Activated CD4-positive, alpha-beta T cell treated with anti-CD3 and anti-CD28 coated beads for 4 hours (primary cell): ENCODE measurements at places on chromosomes 11 and 22.

- no peak for DNase-seq
These were observed 12.1 kb upstream of the XBP1 start for GRCh38 chr22:28812516-28812915.

GRCh38 chr11:34181856-34182405 is 76.5 kb downstream of the NAT10 start:
- DNase-seq = no peak

GRCh38 chr11:109553284-109553683 is 131.3 kb downstream of the C11orf87 start:
- no peak for DNase-seq

GRCh38 chr22:44108076-44108475 is 72.6 kb upstream of the PARVG start:
- no peak for DNase-seq

- DNase-seq = no peak
These were observed 8.8 kb downstream of the WNT7B start for GRCh38 chr22:45968003-45968650.

DNA sequence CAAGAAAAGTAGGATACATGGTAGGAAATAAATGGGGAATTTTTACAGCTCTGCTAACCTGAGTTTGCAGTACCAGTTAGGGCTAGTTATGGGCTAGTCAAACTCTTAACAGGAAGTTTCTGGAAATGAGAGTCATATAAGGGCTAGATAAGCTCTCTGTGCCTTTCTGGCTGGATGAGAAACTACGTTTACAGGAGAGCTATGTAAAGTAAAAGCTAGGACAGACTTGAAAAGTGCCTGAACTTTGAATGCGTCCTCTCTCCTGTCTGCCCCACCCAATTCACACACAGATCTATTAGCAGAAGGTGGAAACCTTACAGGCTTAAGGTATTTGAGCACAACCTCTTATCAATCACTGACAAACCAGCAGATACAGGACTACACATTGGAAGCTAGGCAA is 167.1 kb downstream of the SNX19 start:
- DNase-seq = no peak

DNA sequence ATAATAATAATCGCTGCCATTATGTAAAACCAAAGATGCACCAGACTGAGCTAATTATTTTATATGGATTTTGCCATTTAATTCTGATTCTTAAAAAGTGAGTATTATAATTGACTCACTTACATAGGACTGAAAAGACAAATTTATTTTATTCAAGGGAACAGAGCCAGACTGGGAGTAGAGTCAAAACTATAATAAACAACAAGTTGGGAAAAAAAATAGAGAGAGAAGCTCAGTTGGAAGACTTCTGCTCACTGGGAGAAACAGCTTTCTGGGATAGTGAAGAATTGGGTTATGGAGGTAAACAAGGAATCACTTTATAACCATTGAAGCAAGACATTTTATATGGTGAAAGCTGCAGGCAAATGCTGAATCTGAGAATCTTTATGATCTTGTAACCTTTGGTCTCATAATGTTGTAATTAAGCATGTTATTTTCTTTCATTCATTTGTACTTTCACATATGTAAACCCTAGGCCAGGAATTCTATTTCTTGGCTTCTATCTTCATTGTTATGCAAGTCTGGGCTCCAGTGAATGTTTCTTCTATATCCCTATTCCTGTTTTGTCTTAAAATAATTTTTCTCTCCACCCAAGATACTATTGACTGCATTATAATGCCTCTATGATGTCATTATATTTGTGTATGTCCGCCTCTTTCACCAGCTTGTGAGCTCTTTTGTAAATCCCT is 725.3 kb upstream of the CCDC179 start:
- no peak for DNase-seq

GRCh38 chr11:126403022-126403581 is 47.6 kb downstream of the ST3GAL4 start:
- no peak for DNase-seq

DNA sequence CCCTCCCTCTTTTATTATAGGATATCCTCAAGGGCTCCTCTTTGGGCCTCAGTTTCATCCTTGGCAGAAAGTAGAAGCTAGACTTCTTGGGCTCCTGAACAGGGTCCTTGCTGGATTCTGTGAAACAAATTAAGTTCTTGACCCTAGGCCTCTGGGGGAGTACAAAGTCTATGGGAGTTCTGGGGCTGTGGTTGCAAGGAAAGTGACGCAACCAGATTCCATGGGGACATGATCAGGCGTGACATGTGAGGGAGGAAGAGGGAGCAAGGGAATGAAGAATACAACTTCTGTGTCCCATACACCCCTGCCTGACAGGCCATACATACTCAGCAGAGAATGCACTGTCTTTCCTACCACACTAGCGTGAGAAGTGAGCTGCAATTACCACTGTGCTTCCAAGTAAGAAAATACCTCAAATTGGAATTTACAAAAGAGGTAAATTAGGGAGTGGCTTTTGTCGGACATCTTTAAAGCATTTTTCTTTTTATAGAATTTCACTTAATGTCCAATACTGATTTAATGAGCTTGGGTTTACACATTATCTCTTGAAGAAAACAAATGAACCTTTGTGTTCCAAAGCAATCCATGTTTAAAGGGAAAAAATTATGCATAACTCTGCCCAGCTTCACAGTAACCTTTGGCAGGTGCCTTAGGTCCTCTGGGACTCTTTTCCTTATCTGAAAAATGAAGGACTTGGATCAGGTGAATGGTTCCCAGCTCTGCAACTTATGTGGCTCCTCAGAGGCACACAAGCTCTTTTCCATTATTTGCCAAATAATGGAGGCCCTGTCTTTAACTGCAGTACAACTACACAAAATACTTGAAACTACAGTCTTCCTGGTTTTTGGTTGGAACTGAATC is 38.9 kb downstream of the LIMK2 start:
- no peak for DNase-seq

DNA sequence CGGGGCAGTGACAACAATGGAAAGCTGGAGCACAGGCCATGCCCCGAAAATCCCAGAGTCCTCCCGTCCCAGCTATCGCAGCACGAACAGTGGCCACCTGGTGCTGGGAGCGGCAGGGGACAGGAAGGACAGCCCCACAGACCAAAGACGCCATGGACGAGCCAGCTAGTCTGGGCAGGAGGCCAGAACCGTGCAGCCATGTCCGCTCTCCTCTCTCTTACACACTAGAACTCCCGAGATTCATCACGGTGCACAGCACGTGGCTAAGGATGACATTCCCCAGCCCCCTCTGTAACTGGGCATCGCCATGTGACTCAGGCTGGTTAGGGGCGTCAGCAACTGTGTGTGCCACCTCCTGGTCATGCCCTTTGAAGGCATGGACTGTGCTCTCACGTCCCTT is 4.6 kb downstream of the CDPF1 start:
- DNase-seq = no peak

DNA sequence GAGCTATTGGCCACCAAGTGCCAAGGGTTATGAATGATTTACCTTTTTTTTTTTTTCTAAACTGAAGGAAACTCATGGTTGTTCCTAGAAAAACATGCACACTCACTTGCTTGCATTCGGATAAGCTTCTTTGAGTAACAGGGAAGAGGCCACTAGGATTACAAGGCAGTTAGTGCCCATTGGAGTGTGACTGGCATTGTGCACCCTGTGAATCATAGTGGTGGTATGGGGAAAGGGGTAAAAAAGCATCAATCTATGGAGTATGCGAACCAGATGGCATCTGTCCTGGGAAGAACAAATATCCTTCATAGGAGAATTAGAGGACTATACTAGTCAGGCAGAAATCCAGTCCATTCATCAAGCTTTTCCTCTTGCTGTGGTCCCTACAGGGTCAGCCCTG is 24.2 kb downstream of the CD44 start:
- DNase-seq = no peak

DNA sequence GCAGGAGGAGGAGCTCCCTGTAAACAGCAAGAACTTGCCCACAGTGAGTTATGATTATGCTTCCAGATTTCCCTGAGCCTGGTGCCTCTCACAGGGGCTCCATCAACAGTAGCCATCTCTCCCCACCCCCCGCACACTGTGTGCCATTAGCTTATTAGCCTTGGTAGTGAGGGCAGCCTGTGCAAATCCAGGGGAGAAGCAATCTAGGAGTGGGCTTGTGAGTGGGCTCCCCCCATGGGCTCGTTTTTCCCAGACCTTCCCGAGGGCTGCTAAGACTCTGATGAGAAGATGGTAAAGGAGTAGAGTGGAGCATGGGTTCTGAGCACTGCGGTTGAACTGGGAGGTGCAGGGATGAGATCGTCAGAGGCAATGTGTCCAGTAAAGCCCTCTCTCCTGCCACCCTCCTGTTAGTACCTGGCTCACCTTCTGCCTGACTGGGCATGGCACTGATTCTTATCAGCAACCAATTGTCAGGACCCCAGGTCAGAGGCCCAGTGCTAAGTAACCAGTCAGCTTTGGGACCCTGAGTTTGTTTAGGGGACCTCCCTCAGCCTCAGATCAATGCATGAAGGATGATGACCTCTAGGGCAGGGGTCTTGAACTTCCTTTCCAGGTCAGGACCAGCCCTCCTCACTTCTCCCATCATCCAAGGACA is 38.4 kb upstream of the TP53I11 start:
- no peak for DNase-seq

DNA sequence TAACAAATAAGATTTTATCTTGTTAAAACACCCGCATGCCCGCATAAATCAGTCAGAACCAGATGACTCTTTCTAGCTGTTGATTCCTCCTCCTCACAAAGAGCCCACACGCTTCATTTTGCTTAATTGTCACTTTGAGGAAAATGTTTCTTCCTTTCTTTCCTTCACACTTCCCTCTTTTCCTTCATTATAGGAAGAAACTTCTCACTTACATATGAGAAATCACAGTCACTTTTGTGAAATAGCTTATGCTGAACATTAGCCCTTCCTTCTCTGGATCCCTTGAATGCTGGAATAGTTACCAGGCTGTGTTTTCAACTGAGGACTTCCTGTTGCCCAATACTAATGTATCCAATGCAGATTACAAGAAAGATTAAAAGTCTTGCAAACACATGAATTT is 5.8 kb downstream of the MS4A6E start:
- no peak for DNase-seq

- no peak for DNase-seq
These were observed 24.5 kb downstream of the DUSP8 start for GRCh38 chr11:1547467-1548098.

DNA sequence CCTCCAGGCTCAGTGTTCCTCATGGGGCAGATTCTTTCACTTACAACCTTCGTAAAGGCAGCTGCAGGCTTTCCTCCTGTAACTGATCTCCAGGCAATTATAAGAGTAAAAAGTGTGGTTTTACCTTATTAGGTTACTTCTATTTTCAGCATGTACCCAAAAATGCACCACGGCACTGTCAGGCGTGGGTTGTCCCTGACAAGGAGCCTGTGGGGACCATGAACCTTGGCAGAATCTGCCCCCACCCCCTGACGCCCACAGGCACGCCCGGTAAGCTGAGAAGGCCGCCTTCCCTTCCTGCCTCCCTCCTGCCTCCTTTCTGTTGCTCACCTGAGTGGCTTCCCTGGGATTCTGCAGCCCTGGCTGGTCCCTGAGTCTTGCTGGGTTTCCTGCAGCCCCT is 1383.3 kb downstream of the TBC1D22A start:
- no peak for DNase-seq

DNA sequence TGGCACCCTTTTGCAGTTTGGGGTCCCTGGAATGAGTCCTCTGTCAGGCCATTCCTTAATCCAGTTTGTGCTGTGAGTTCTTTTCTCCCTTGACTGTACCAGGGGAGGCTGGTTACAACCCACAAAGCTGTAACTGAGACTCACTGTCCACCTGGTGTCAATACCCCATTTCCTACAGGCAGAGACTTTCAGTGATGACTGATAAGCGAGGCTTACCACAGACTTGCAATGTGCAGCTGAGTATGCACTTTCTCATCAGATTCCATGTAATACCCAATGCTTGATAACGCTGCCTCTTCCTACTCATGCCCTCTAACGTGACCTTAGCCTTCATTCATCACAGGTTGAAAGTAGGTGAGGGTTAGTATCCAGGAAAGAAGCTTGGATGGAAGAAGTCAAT is 120.1 kb downstream of the INSC start:
- no peak for DNase-seq

- DNase-seq = no peak
These were observed 377.0 kb downstream of the ETS1 start for GRCh38 chr11:128210148-128210940.

DNA sequence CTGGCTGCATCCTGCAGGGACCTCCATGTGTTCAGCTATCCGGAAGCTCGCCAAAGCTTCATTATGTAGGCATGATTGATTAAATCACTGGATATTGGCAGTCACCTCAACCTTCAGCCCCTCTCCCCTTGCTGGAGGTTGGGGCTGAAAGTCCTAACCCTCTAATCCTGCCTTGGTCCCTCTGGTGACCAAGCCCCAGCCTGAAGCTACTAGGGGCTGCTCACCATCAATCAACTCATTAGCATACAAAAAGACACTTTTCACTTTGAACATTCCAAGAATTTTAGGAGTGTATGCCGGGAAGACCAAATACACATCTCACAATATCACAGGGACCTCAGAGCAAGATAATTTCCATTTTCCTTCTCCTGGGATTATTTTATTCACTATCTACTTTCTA is 38.8 kb upstream of the TPBGL start:
- no peak for DNase-seq

- DNase-seq = peak; percentile 24
These were observed 926 bp downstream of the CD6 start for GRCh38 chr11:60972182-60973030.

DNA sequence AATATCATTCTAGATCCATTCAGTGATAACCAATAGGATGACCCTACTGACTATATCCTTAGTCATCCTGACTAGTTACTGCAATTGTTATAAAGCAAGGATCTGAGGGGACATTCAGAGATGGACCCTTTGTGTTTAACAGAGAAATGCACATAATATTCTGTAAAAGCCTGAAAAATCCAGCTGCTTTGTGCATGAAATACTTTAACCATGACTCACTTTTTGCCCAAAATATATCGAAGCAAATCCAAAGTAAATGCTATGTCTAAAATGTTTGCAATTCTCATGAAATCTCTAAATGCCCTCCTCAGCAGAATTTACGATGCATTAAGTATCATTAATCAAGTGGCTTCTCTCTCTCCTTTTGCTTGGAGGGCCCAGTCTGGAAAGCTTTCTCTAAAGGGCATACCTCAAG is 178.8 kb upstream of the MTMR2 start:
- DNase-seq = no peak

DNA sequence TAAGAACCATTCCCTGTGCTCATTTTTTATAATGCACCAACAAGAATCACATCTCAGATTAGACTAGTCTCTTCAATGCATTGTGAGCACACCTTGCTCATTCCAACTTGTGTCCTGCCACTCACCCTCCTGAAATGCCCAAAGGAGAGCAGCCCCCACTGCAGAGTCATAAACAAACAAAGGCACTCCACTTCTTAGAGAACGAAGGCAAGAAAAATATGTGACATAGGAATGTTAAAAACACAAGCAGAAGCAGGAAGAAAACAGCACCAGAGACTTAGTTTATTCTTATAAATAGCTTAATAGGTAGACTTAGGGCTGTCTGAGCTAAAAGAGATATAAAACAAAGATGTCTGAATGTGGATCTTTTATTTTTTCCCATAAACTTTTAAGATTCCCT is 57.2 kb downstream of the GUCY1A2 start:
- DNase-seq = no peak

GRCh38 chr11:128628325-128628673 is 40.9 kb upstream of the ETS1 start:
- no peak for DNase-seq

GRCh38 chr11:48033918-48034341 is 53.6 kb downstream of the PTPRJ start:
- DNase-seq = no peak
